Mucosa of gallbladder (tissue), 1 donor: ENCODE measurements at places on chromosomes 1 and 21. TPM values are rescaled to one million over a fixed set of nuclear protein-coding genes. Genes with fewer than 3 reads are reported as not detected.

- no peak for DNase-seq
Measured at GRCh38 chr1:41391834-41392527, 30.7 kb downstream of the FOXO6 start.

ASH1L gene
- 52.2 TPM for total RNA-seq

REG4 gene
- total RNA-seq, result 0.49 TPM

DNA sequence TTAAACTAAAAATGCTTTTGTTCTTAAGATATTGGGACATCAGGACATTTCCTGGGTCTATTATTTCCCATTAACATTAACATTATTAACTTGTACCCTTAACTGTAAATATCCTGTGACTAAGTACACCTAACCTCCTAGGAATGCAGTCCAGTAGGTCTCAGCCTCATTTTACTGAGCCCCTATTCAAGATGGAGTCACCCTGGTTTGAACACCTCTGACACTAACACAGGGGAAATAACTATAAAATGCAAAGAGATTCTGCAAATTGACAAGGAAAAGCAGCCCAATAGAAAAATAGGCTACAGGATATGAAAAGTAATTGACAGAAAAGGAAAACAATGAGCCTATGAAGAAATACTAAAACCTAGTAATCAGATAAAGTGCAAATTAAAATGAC is 11.6 kb upstream of the NCMAP start:
- no peak for DNase-seq

PGBD5 gene
- 3.5 TPM for total RNA-seq

DNA sequence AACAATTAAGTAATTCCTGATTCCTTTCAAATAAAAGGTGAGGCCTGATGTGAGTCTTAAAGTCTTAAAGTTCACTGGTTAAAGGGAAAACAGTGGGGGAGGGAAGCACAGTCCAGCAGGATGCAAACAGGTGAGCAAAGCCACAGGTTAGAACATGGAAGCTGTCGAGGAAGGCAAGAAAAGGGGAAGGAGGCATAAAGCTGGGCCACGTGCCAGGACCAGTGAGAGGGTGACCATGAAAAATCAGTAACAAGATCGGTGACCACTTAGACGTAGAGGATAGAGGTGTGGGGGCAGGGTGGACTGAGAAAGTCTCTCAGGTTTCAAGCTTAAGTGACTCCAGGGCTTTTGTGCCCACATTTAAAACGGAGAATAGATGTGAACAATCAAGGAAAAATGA is 231.3 kb downstream of the SETD4 start:
- DNase-seq, result no peak

GRCh38 chr1:58823481-58824010 is 39.7 kb upstream of the JUN start:
- DNase-seq, result no peak

DNA sequence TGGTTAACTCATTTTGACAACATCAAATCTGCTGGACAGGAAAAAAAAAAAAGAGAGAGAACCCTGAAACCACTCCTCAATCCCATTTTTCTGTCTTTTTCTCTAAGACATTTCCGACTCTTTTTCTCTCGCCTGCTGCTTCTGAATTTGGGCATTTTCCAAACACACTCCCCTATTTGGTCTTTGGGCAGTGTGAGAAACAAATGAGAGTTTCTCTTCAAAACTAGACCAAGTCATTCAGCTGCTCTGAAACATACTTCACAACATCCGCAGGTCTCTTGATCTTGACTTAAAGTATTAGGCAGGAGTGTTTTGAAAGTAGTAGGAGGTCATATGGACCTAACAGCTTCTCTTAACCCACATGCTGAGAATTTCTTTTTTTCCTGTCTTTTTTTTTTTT is 364.8 kb upstream of the ESRRG start:
- no peak for DNase-seq

DNA sequence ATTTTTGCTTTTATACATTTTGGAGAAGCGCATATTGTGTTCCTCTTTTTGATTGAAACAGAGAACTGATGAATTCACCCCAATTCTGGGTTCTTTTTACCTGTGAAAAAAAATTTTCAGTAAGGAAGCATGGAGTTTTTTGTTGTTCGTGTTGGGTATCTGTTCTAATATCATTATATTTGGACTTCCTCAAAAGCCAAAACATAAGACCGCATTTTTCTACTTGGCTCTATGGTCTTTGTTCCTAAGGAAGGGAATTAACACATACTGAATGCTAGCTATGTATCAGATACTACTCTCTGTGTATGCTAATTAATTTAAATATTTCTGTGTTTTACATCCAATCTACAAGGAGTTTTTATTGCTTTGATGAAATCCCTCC is 12.9 kb downstream of the EPB41 start:
- no peak for DNase-seq

C1orf226 gene
- total RNA-seq, result 31.4 TPM

GRCh38 chr1:59316497-59317128 is 19.7 kb downstream of the FGGY start:
- no peak for DNase-seq

DNA sequence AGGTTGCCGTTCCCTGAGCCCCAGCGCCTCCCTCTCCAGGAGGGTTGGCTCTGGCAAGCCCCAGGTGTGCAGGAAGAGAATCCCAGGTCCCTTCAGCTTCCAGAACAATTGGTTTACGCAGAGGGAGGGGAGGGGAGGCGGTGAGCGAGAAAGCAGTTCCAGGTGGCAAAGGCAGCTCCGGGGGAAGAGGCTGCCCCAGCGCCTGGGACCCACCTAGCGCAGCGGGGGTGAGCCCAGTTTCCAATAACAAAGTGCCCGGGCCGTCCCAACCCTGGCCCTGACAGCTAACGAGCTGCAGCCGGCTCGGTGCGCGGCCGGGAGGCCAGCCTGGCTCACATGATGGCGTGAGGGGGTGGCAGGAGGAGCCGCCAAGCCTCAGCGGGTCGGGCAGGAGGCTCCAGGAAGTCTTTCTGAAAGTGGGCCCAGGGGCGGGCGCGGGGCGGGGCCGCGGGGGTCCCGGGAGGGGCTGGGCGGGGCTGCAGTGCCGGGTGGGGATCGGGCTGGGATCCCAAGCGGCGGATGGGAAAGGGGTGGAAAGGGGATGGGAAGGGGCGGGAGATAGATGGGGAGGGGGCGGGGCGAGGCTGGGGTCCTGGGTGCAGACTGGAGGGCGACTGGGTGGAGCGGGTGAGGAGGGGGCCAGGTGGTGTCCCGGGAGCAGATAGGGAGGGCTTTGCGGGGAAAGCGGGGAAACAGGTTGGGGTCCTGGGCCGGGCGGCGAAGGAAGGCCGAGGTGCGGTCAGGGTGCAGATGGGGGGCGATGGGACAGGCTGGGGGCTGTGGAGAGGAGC is 22.8 kb downstream of the DHRS3 start:
- DNase-seq, result peak; percentile 82

DNA sequence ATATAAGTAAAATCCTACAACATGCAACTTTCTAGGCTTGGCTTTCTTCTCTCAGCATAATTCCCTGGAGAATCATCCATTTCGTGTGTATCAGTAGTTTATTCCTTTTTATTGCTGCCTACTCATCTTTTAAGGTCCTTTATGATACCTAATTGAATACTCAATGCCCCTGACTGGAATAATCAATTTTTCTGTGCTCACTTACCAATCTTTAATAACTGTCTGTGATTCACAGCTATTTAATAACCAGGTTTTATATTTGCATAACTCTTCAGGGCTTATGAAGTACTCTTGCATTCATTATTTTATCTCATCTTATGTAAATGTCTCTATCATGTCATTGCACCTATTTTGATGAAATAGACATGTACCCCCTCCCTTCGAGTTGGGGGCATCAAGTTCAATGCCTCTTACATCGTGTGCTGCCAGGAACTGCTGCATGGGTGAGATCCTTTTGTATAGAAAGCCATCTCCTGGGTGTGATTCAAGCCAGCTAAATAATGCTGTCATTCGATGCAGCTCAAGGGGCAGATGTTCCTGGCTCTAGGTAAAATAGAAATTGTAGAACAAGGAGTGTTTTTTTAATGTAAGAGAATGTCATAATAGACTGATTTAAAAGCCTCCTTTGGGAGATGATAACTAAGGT is 222.7 kb downstream of the SLC35F3 start:
- no peak for DNase-seq

GRCh38 chr1:87204441-87204840 is 124.2 kb upstream of the LMO4 start:
- no peak for DNase-seq

- DNase-seq, result no peak
Measured at GRCh38 chr1:53590104-53590503, 130.9 kb downstream of the DMRTB1 start.
